Mesangial cell (primary cell): ENCODE measurements at places on chromosomes 7 and 10. TPM values are rescaled to one million over a fixed set of nuclear protein-coding genes. Genes with fewer than 3 reads are reported as not detected.

GRB10 gene
- total RNA-seq: 49.7 and 53.8 TPM in 2 replicates

SLC26A5 gene
- not detected in 2 replicates for total RNA-seq

GIMAP2 gene
- not detected in 2 replicates for total RNA-seq

CDH23 gene
- total RNA-seq: under 0.01 and 0.13 TPM in 2 replicates

FGFR2 gene
- 0.16 and 6.8 TPM in 2 replicates for total RNA-seq

HOGA1 gene
- total RNA-seq: 3.1 and 18.4 TPM in 2 replicates

CCDC126 gene
- 5.7 and 11.4 TPM in 2 replicates for total RNA-seq

SEMA3A gene
- total RNA-seq: 17.3 and 17.5 TPM in 2 replicates

SRRT gene
- total RNA-seq: 63.5 and 101 TPM in 2 replicates

ERVW-1 gene
- not detected in 2 replicates for total RNA-seq

BAMBI gene
- total RNA-seq: 8.6 and 26.4 TPM in 2 replicates

HOXA10 gene
- total RNA-seq: 45.8 and 54.5 TPM in 2 replicates
